ENCODE measurements at places on chromosomes 6 and 20. TPM values are rescaled to one million over a fixed set of nuclear protein-coding genes. Genes with fewer than 3 reads are reported as not detected.

The TNFRSF6B gene
- total RNA-seq, result 16.9 TPM

The BPIFB2 gene
- not detected for total RNA-seq

The DEFB132 gene
- total RNA-seq, result not detected

DNA sequence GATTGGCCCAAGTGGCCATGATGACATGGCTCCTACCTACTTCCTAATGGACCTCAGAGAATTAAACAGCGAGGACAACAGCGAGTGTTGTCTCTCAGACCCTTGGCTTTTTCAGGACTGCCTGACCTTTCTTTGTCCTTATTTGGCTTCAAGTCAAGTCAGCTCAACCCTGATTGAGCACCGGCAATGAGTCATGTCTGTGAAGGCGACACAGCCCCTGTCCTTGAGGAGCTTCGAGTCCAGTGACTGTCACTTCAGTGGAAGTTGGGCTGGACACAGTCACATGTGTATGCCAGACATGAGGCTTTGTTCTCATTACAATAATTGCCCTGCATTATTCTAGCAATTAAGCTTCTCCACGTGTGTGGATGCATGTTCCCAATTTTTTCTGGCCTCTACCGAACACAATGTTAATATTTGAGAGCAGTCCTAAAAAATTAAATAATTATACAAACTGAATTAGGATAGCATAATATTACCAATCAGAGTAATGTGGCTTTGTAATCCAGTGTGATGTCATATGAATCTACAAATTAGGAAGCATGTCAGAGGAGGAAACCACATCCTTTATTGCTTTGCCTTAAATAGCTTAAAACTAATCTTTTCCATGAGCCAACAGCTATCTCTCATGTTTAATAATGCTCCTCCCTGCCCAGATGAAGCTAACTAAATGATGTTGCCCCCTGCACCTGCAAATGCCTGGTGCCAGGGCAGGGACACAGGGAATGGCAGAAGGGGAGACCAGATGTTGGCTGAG, 178.6 kb downstream of the CDH26 start:
- DNase-seq, result no peak

DNA sequence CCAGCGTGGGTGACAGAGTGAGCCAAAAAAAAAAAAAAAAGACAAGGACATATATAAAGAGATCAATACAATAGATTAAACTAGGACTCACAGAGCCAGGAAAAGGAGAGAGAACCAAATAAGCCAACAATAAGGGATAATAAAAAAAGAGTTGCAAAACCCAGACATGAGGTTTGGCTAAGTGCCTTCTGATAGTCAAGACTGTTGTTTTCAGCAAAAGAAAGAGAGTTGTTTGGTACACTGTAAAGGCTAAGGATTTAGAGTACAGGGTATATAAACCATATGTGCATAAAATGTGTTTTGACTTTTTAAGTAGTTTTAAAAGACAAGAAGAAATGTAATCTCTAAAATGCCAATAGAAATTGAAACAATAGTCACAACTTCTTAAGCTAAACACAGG, 42.8 kb downstream of the RPF2 start:
- no peak for DNase-seq

DNA sequence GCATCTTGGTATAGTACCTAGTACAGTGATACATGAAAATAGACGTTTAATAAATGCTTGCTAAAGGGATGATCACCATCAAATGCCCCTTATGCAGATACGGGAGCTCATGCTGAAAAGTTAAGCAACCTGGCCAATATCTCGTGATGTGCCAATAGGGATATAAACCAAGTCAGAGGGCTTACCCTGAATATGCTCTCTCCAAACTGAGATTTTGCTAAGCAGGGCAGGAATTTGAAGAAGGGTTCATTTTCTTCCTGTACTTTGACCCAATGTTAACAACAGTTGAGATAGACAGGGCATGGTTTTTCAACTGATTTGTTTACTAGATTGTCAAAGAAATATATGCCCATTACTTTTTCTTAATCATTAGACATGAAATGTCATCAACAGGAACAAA, 219.3 kb upstream of the PREP start:
- DNase-seq, result no peak

GRCh38 chr20:62924442-62925075, 1.7 kb downstream of the DIDO1 start:
- no peak for DNase-seq

DNA sequence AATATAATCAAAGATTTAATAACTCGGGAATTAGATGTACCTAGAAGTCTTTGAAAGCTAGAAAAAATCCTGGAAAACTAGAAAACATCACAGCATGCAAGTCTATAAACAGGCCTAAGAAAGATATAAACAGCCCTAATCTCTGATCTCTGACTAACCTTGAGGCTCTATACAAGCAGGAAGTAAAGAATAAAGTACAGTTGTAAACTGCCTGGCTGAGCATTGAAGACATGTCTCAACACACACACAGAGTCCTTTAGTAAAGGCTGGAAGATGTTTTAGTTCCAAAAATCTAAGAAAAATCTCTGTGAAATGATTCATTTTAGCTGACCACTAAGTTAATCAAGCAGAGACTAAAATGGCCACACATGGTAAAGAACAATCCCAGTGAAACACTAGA, 774.5 kb downstream of the EYS start:
- no peak for DNase-seq

- DNase-seq, result no peak
Observed at GRCh38 chr6:106126482-106126881, 40.3 kb downstream of the PRDM1 start.

DNA sequence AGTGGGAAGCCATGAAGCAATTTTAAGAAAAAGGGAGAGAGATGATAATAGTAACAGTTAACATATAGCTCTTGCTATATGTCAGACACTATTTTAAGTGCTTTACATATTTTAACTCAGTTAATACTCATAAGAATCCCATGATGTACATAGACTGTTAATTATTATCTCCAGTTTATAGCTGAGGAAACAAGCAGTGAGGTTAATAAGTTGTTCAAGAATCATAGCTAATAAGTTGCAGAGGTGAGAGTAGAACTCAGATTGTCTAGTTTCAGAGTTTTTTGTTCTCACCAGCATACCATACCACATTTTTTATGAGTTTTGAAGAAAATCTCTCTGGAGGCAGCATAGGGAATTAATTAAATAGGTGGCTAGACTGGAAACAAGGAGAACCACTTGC, 144.6 kb upstream of the MMS22L start:
- no peak for DNase-seq
